ENCODE measurements at places on chromosomes 6 and 20. TPM values are rescaled to one million over a fixed set of nuclear protein-coding genes. Genes with fewer than 3 reads are reported as not detected.

Gene GPANK1
- 17.2 TPM for total RNA-seq

Gene HMGN3
- total RNA-seq: 74.9 TPM

Gene RIPOR3
- 0.07 TPM for total RNA-seq

GRCh38 chr20:56796345-56796744 lies 167.2 kb downstream of the TFAP2C start:
- no peak for DNase-seq

DNA sequence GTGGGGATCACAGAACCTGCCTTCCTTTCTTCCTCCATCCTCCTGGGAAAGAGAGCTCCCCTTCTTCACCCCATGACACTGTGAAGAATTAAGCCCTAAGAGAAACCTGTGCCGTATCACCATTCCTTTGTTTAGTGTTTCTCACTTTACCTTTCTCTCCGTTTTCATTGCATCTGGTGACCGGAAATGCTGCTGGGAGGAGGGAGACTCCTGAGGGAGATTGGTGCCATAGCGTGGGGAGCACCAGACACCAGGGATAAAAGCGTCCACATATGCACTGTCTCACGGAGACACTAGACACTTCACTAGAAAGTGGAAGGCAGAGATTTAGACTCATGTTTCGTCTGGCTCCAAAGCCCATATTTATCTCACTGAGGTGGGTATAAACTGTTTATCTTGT lies 15.5 kb upstream of the ULBP3 start:
- DNase-seq: no peak

DNA sequence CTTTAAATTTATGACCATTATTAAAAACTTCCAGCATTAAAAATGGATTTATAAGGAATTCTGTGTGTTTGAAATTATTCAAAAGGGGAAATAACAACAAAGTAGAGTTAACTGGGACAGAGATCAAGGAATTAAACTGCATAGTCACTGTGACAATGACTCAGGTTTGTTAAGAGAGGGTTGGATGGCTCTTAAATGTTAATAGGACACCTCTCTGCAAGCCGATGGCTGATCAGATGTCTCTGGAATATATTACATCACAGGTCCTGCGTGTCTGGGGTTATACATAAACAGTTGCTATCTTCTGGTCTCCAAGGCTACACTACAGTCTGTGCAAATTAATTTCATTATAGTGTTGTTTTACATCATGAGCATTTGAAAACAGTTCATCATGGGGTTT lies 574.3 kb downstream of the COL12A1 start:
- DNase-seq: no peak

DNA sequence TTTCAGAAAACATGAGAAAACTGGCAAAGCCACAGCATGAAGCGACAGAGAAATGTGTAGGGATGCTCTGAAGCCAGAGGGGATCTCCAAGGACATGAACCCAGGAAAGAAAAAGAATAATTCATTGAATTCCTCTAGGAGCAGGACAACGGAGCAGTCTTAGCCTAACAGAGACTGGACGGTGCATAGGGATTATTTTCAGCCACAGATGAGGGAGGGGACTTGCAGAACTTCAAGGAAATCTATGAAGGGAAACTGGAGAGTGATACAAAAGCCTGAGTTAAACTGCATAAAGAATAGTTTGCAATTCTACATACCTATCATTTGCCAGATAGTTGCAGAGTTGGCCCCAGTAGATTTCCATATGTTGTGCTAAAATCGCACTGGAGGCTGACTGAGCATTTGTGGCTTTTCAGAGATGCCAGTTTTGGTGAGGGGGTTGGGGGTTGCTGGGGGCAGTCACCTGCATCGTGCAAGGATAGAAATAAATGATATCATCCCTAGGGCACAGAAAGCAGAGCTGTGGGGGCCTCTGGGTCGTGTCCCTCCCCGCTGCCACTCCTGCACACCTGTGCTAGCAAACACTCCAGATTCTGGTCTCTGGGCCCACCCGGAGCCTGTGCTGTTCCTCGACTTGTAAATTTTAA lies 443.2 kb upstream of the JARID2 start:
- DNase-seq: no peak
